Right atrium auricular region (tissue), 2 donors: ENCODE measurements at places on chromosomes 2 and 18. TPM values are rescaled to one million over a fixed set of nuclear protein-coding genes. Genes with fewer than 3 reads are reported as not detected.

GRCh38 chr2:210315015-210315788 is at the start of gene MYL1:
MYL1 (minus strand) TSS chr2:210315174; CDS start chr2:210315042, 132 bp downstream.
- no peak within 1 kb of the TSS for H3K4me3 ChIP-seq
- H3K4me1 ChIP-seq: no peaks in the 10 kb centered on the region
- DNase-seq: no peak
- H3K27ac ChIP-seq: no peak within 1 kb of the TSS
- H3K36me3 ChIP-seq: no peaks in the 10 kb centered on the region

GRCh38 chr18:6437937-6438818 is 23.5 kb upstream of the L3MBTL4 start:
- no peaks in the 10 kb centered on the region for H3K27me3 ChIP-seq
- H3K4me1 ChIP-seq: no peaks in the 10 kb centered on the region
- no peak overlapping the region for H3K4me3 ChIP-seq

DNA sequence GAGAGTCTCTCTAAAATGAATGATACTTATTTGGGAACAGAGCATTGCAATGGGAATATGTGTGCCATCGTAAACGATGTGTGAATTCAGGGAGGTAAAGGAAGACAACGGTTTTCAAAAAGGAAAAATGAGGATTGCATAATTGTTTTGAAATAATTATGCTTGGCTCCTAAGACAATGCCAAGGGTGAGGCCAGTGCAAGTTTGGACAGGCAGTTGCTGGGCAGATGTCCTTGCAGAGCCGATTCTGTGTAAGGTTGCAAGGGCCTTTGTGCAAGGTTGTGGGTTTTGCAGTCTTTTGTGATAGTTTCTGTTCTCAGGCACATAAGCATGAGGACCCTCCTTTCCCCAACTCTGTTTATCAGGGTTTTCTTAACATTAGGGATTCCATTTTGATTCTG is 70.0 kb upstream of the ZNF236 start:
- no peaks in the 10 kb centered on the region for H3K4me1 ChIP-seq
- DNase-seq: no peak
- no peaks in the 10 kb centered on the region for H3K36me3 ChIP-seq
- no peak overlapping the region for H3K27ac ChIP-seq

DNA sequence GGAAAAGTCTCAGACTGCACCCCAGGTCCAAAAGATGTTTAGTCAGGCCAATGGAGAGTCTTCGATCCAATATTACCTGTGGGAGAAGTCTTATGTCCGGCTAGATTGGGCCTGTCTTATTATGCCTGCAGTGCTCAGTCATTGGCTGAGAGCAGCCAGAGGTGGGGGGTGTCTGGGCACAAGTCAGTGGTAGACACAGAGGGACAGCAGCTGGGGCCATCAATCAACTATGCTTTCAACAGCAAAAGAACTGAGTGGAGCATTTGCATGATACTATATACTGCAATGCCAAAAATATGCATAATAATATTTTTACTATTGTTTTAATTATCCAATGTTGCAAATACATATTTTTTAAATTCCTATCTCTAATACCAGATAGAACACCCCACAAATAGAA is 298.6 kb upstream of the CDH20 start:
- no peaks in the 10 kb centered on the region for H3K27me3 ChIP-seq
- H3K4me1 ChIP-seq: no peaks in the 10 kb centered on the region
- H3K4me3 ChIP-seq: no peak overlapping the region
- H3K27ac ChIP-seq: no peak overlapping the region

GRCh38 chr18:32112826-32113225 is 21.2 kb downstream of the RNF138 start:
- DNase-seq: no peak
- no peaks in the 10 kb centered on the region for H3K4me1 ChIP-seq
- H3K27me3 ChIP-seq: no peaks in the 10 kb centered on the region
- peaks cover 3% of the 10 kb centered on the region for H3K36me3 ChIP-seq
- no peak overlapping the region for H3K4me3 ChIP-seq

GRCh38 chr2:233714121-233714520 is 1.4 kb downstream of the UGT1A5 start:
- H3K27ac ChIP-seq: no peak overlapping the region
- no peaks in the 10 kb centered on the region for H3K4me1 ChIP-seq
- H3K27me3 ChIP-seq: no peaks in the 10 kb centered on the region
- DNase-seq: no peak
- no peak overlapping the region for H3K4me3 ChIP-seq
- H3K36me3 ChIP-seq: no peaks in the 10 kb centered on the region

- H3K27me3 ChIP-seq: no peaks in the 10 kb centered on the region
- H3K27ac ChIP-seq: peak overlapping the region; percentile 94
- H3K4me3 ChIP-seq: peak overlapping the region; percentile 76
- no peaks in the 10 kb centered on the region for H3K36me3 ChIP-seq
- H3K4me1 ChIP-seq: peaks cover 20% of the 10 kb centered on the region
These were observed 688 bp upstream of the WDR33 start for GRCh38 chr2:127811397-127812321.

DNA sequence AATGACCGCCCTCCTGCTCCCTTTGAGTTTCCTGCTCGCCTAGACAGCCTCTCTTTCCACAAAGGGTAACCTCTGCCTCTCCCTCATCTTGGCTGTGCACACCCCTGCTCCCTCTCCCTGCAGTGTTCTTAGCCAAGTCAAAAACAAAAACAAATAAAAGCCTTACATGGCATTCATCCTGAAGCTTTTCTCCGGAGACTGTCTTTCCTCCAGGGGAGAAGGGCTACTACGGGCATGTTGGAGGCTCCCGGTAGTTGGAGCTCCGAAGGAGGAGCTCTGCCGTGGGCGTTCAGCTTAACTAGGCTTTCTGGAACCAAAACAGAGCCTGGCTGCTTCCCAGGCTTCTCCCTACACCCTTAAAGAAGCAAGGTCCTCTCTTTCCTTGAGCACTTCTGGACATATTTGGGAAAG is 104.2 kb downstream of the TPGS2 start:
- peaks cover 21% of the 10 kb centered on the region for H3K4me1 ChIP-seq
- DNase-seq: peak; percentile 57
- no peaks in the 10 kb centered on the region for H3K27me3 ChIP-seq
- H3K27ac ChIP-seq: peak overlapping the region; percentile 31

GRCh38 chr18:58599106-58599505 is 29.8 kb downstream of the ALPK2 start:
- peak overlapping the region; percentile 71 for H3K27ac ChIP-seq
- no peak overlapping the region for H3K4me3 ChIP-seq
- peaks cover 12% of the 10 kb centered on the region for H3K36me3 ChIP-seq
- no peaks in the 10 kb centered on the region for H3K27me3 ChIP-seq
- no peak for DNase-seq

DNA sequence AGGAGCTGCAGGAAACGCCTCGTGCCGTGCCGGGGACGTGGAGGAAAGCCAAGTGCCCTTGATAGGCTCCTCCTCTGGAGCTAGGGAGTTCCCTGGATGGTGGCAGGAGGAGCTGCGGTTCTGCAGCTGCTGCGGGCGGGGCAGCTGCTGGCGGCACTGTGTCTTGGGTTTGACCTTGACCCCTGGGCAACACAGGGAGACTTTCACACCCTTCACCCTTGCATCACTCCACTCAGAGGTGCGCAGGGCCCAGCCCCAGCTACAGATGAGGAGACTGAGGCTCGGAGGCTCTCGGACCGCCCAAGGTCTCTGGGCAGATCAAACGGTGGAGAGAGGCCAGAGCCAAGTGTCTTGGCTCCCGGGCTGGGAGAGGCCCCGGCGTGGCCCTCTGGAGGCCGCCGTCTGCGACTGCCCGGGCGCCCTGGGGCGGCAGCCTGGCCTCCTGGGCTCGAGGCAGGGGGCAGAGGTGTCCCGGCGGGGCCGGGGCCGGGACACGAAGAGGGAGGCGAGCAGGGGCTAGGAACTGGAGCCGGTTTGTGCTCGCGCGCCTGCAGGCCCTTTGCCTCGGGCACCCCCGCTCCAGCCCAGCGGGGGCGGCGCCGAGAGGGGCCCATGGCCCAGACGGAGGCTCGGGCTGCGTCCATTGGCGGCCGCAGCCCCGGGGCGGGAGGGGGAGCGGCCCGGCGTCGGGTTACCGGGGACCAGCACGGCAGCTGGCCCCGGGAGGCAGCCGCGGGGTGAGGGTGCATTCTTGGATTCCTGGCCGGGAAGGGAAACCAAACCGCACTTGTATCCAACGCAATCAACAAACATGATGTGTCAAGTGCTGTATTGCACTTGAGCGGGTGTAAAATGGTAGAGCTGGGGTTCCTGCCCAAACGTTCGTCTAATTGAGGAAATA is 129.6 kb upstream of the SLC1A4 start:
- peak overlapping the region; percentile 29 for H3K4me3 ChIP-seq
- H3K27ac ChIP-seq: peak overlapping the region; percentile 96
- H3K36me3 ChIP-seq: no peaks in the 10 kb centered on the region
- peak; percentile 94 for DNase-seq
- H3K4me1 ChIP-seq: peaks cover 60% of the 10 kb centered on the region

PRKAG3 gene
- total RNA-seq: 0.19 TPM

CD8B2 gene
- total RNA-seq: not detected

SP3 gene
- total RNA-seq: 45.0 TPM

COL4A4 gene
- 10.0 TPM for total RNA-seq

RAB6D gene
- total RNA-seq: not detected

CHRNA1 gene
- 0.43 TPM for total RNA-seq
